CD4-positive, alpha-beta T cell treated with Interleukin-15 for 4 hours (primary cell): ENCODE measurements at places on chromosomes 5 and 9.

GRCh38 chr5:137613554-137614265, 114.6 kb upstream of the SPOCK1 start:
- DNase-seq: no peak

- DNase-seq: no peak
Measured at GRCh38 chr5:142544071-142544753, 141.7 kb downstream of the FGF1 start.

DNA sequence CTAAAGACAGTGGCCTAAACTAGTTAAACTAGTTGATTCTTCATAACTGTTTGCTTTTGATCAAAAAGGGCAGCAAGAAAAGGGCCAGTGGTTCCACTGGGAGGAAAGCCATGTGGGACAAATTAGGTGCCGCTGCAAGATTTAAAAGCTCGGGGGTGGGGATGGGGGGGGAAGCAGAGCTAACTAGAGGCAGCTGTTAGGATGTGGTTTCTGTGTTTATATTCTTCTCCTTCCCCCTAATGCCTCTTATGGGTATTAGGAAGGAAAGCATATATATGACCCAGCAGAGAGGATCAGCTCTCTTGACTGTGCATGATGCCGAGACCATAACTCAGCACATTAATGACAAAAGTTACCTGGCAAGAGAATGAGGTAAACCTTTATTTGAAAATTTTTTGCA, 65.7 kb downstream of the EFNA5 start:
- DNase-seq: no peak

- no peak for DNase-seq
Measured at GRCh38 chr9:110175275-110175968, 32.5 kb downstream of the C9orf152 start.

GRCh38 chr5:52893863-52894262, 95.3 kb upstream of the ITGA2 start:
- no peak for DNase-seq

GRCh38 chr9:18662320-18662719, 188.4 kb downstream of the ADAMTSL1 start:
- no peak for DNase-seq

GRCh38 chr9:123327697-123328100, 28.3 kb upstream of the CRB2 start:
- no peak for DNase-seq
